ENCODE measurements at places on chromosomes 1 and 21. TPM values are rescaled to one million over a fixed set of nuclear protein-coding genes. Genes with fewer than 3 reads are reported as not detected.

- no peak overlapping the region for H3K27ac ChIP-seq
- DNase-seq, result no peak
- no peaks in the 10 kb centered on the region for H3K27me3 ChIP-seq
- H3K4me3 ChIP-seq, result no peak overlapping the region
- peaks cover 14% of the 10 kb centered on the region for H3K36me3 ChIP-seq
These were observed 75.4 kb downstream of the NRIP1 start for GRCh38 chr21:14989359-14989758.

- no peaks in the 10 kb centered on the region for H3K27me3 ChIP-seq
- no peaks in the 10 kb centered on the region for H3K36me3 ChIP-seq
- no peaks in the 10 kb centered on the region for H3K4me1 ChIP-seq
- no peak overlapping the region for H3K27ac ChIP-seq
- DNase-seq, result no peak
These were observed 114.4 kb downstream of the KCNT2 start for GRCh38 chr1:196493881-196494280.

DNA sequence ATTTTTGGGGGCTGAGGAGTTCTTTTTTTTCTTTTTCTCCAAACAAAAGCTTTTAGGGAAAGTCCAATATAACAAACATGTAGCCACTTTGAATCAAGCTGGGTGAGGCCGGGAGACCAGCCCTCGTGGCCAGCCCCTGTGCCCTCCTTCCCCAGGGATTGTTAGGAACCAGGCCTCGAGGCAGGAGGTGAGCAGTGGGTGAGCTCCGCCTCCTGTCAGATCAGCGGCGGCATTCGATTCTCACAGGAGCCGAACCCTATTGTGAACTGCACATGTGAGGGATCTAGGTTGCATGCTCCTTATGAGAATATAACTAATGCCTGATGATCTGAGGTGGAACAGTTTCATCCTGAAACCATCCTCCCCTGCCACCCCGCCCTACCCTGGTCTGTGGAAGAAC lies 41.8 kb upstream of the TTC22 start:
- H3K4me1 ChIP-seq, result no peaks in the 10 kb centered on the region
- DNase-seq, result no peak
- peaks cover 7% of the 10 kb centered on the region for H3K36me3 ChIP-seq
- no peaks in the 10 kb centered on the region for H3K27me3 ChIP-seq
- H3K27ac ChIP-seq, result no peak overlapping the region

DNA sequence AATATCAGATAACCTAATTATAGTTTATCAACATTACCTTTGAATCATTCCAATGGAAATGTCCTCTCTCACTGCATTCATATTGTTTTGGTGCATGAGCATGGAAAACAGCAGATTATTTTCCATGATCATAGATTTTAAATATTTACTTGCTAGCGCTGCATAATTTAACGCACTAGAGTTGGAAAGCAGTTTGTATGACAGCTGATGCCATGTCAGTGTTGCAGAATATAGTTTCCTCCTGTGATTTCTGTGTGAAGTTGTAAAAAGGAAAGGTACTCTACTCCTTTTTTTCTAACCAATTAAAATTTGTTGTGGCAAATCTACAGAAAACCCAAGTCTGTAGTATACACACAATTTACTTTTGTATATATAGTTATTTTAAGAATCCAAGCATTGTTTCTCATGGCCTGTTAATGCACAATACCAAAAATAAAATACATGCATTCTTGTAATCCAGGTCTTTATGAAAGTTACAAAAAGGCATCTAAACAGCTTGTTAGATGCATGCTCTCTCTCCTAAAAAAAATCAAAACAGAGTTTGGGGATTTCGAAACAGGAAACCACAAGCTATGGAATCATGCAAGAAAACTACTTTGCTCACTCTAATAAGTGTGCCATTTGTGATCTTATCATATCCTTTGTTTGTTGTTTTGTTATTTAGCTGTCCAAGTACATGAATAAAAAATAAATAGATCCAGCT lies 1.9 kb upstream of the ATG4C start:
- H3K4me1 ChIP-seq, result peaks cover 5% of the 10 kb centered on the region
- H3K4me3 ChIP-seq, result no peak overlapping the region
- no peak overlapping the region for H3K27ac ChIP-seq
- peaks cover 21% of the 10 kb centered on the region for H3K27me3 ChIP-seq
- DNase-seq, result no peak

DNA sequence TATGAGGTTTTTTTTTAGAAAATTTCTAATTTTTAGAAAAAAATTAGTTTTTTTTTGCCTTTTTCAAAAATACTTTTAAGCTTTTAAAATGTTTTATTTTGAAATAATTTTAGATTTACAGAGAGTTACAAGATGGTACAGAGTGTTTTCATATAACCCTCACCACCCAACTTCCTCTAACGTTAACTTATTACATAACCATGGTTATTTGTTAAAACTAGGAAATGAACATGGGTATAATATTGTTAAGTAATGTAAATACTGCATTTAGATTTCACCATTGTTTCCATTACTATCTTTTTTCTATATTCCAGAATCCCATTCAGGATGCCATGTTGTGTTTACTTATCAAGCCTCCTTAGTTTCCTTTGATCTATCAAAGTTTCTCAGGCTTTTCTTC lies 45.2 kb upstream of the ST6GALNAC3 start:
- peaks cover 3% of the 10 kb centered on the region for H3K4me1 ChIP-seq
- H3K4me3 ChIP-seq, result no peak overlapping the region
- peaks cover 2% of the 10 kb centered on the region for H3K27me3 ChIP-seq
- H3K36me3 ChIP-seq, result no peaks in the 10 kb centered on the region

DNA sequence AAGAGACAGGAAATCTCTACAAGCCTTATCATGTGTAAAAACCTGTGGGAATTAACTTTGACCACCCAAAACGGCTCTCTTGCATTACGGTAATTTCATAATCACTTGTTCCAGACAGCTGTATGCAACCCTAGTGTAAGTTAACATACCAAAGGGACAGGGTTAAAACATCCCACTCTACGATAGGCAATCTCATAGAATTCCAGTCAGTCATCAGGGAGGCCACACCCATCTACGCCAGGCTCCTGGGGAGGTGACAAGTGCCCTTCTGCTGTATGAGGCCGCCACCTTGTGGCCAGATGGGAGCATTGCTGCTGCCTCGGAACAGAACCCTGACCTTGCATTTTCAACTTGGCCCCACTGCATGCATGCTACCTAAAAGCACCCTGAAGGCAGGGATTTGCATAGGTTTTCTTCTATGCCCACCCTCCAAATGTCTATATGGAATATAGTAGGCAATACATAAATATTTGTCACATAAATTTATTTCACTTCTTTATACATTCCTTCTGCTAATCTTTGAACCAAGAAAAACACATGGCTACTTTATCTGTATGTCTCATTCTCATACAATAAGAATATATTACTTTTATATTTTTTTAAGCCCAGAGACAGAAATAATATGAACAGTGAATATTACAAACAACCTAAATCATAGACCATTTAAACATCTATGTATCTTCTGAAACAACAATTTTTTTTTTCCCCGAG lies 12.6 kb downstream of the HSF2BP start:
- H3K4me3 ChIP-seq, result peak overlapping the region; percentile 54
- no peaks in the 10 kb centered on the region for H3K36me3 ChIP-seq
- peak; percentile 90 for DNase-seq

- DNase-seq, result no peak
- peaks cover 42% of the 10 kb centered on the region for H3K36me3 ChIP-seq
- H3K27me3 ChIP-seq, result no peaks in the 10 kb centered on the region
- peak overlapping the region; percentile 74 for H3K4me3 ChIP-seq
- peak overlapping the region; percentile 14 for H3K27ac ChIP-seq
- peaks cover 41% of the 10 kb centered on the region for H3K4me1 ChIP-seq
These were observed 2.5 kb downstream of the KIAA2013 start for GRCh38 chr1:11923827-11924113.

DNA sequence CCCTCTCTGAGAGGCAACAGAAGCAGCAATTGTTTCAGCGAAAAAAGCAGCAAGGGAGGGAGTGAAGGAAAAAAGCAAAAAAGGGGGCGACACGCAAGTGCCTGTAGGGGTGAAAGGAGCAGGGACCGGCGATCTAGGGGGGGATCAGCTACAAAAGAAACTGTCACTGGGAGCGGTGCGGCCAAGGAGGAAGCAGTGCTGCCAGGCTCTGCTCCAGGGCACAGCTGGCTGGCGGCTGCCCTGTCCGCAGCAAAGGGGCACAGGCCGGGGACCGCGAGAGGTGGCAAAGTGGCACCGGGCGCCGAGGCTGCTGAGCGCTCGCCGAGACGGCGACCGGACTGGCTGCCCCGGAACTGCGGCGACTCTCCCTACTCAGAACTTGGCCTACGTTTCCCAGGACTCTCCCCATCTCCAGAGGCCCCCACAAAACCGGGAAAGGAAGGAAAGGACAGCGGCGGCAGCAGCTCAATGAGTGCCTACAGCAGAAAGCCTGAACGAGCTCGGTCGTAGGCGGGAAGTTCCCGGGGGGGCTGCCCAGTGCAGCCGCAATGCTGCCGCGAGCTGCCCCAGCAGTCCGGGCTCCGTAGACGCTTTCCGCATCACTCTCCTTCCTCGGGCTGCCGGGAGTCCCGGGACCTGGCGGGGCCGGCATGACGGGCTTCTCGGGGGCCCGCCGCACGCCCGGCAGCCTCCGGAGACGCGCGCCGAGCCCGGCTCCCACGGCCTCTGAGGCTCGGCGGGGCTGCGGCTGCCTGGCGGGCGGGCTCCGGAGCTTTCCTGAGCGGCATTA lies 1.0 kb upstream of the CDKN2C start:
- H3K27ac ChIP-seq, result peak overlapping the region; percentile 100
- H3K4me1 ChIP-seq, result peaks cover 30% of the 10 kb centered on the region
- no peaks in the 10 kb centered on the region for H3K27me3 ChIP-seq
- peaks cover 39% of the 10 kb centered on the region for H3K36me3 ChIP-seq
- peak; percentile 66 for DNase-seq

DNA sequence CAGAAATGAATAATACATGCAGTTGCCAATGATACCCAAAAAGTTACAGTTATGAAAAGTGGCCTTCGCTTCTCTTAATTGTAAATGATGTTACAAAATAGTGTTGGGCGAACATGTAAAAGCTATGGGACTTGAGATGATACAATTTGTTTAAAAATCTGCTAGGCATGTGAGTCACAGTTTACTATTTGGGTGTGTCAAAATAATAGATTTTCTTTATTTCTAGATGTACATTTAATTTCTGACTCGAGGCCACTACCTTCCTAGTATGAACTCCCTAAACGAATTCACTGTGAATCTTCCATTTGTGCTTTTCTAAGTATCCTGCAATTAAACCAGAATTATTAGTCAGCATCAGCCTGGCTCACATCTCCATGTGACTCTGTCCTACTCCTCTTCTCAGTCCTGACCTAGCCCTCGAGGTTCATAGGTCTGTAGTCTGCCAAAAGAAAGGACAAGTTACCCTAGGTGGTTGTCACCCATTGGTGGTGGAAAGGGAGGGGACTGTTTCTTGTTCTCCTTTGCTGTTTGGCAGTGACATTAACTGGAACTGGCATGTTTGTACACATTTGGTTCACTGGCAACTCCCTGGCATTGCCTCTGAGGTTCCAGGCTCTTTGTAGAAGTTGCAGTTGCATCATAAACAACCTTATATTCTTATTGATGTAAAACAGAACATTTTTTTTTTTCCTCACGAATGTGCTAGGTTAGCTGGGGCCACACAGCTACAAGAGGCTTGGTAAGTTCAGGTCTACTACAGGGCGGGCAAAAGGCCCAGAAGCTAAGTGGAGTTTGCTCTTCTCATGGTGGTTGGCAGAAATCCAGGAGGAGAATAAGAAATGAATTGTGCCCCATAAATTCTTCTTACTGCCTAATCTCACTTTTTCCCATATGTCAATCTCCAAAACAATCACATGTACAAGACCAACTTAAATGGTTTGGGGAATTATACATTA lies 746.5 kb upstream of the ADAMTS5 start:
- DNase-seq, result no peak
- H3K4me3 ChIP-seq, result no peak overlapping the region
- H3K4me1 ChIP-seq, result no peaks in the 10 kb centered on the region
- no peaks in the 10 kb centered on the region for H3K36me3 ChIP-seq
- H3K27ac ChIP-seq, result no peak overlapping the region

- no peaks in the 10 kb centered on the region for H3K4me1 ChIP-seq
- no peak overlapping the region for H3K4me3 ChIP-seq
- no peak for DNase-seq
- no peaks in the 10 kb centered on the region for H3K36me3 ChIP-seq
- H3K27me3 ChIP-seq, result no peaks in the 10 kb centered on the region
- H3K27ac ChIP-seq, result no peak overlapping the region
These were observed 42.5 kb downstream of the ETS2 start for GRCh38 chr21:38848187-38848609.

DNA sequence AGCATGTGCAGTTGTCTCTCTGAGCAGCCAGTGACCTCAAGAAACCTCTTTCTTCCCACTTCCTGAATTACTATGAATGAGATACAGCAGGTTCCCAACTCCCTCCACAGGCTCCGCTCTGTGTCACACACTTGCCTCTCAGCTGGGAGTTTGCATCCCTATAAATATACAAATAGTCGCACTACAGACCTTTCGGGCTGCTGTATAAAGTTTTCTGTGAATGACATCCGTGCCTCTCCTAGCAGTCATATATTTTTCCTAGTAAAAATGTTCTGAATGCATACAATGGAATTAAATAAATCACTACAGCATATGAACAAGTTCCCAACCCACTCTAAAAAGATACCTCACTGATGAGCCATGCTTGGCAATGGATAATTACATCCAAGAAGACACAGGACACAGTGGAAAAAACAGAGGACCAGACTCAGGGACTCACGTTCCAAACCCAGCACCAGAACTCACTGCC lies 66.8 kb downstream of the CAPZB start:
- H3K4me3 ChIP-seq, result no peak overlapping the region
- peak overlapping the region; percentile 29 for H3K27ac ChIP-seq
- DNase-seq, result no peak
- no peaks in the 10 kb centered on the region for H3K27me3 ChIP-seq

- DNase-seq, result no peak
- no peaks in the 10 kb centered on the region for H3K36me3 ChIP-seq
- no peaks in the 10 kb centered on the region for H3K27me3 ChIP-seq
- no peak overlapping the region for H3K27ac ChIP-seq
- no peak overlapping the region for H3K4me3 ChIP-seq
These were observed 114.7 kb downstream of the APP start for GRCh38 chr21:26055841-26056264.

PCSK9 gene
- total RNA-seq, result not detected

SPRR2F gene
- total RNA-seq, result not detected

CD52 gene
- 1,180 TPM for total RNA-seq

PLA2G2D gene
- not detected for total RNA-seq

LAX1 gene
- total RNA-seq, result 14.5 TPM

KRTAP7-1 gene
- total RNA-seq, result not detected

LIN28A gene
- not detected for total RNA-seq

LHX8 gene
- total RNA-seq, result not detected

MAP7D1 gene
- 245 TPM for total RNA-seq

KRTAP19-1 gene
- total RNA-seq, result not detected

Measured in activated CD8-positive, alpha-beta T cell treated with anti-CD3 and anti-CD28 coated beads, Interleukin-2, amount 10 ng/mL, durations not matched to agents 7 days and 5 days (primary cell).